Activated naive CD8-positive, alpha-beta T cell treated with anti-CD3 and anti-CD28 coated beads, Interleukin-2, amount 10 ng/mL, durations not matched to agents 7 days and 5 days (primary cell): ENCODE measurements at places on chromosomes 5 and 9. TPM values are rescaled to one million over a fixed set of nuclear protein-coding genes. Genes with fewer than 3 reads are reported as not detected.

- peaks cover 3% of the 10 kb centered on the region for H3K4me1 ChIP-seq
- no peak for DNase-seq
- no peaks in the 10 kb centered on the region for H3K36me3 ChIP-seq
Measured at GRCh38 chr5:149372076-149372795, 6.9 kb downstream of the IL17B start.

DNA sequence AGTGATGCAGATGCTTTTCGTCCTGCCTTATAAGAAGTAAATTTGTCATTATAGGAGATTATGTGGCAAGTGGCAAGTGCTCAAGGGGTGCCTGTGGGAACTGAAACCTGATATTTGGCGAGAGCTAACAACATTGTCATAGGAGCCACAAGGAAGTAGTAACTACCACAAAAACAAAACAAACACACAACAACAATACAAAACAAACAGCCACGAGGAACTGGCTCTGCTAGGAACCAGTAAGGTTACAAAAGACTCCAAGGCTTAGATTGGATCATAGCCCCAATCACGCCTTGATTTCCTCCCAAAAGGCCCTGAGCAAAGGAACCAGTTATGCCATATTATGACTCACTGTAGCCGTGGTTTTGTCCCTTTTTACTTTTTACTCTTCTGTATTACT, 1045.2 kb downstream of the CDH12 start:
- no peak overlapping the region for H3K27ac ChIP-seq
- peaks cover 2% of the 10 kb centered on the region for H3K27me3 ChIP-seq
- no peaks in the 10 kb centered on the region for H3K36me3 ChIP-seq
- DNase-seq = no peak
- H3K4me1 ChIP-seq = no peaks in the 10 kb centered on the region

DNA sequence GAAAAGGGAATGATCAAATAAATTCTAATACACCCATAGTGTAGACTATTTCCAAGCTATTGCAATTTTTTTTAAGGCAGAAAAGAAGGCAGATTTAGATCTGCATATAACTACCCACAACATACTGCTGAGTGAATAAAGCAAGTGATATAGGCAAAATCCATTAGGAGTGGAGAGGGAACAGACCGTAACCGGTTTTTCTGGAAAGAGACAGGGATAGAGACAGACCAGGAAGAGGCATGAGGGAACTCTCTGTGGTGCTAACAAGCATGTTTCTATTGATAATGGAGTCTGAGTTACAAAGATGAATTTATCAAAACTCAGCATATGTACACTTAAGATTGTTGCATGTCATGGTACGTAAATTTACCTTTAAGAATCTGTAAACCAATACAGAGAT, 14.5 kb downstream of the ZDHHC21 start:
- H3K27me3 ChIP-seq = no peaks in the 10 kb centered on the region
- H3K27ac ChIP-seq = no peak overlapping the region
- no peak overlapping the region for H3K4me3 ChIP-seq
- DNase-seq = no peak
- H3K36me3 ChIP-seq = peaks cover 21% of the 10 kb centered on the region

The SHISAL2B gene
- total RNA-seq = not detected

GRCh38 chr5:59130431-59130830, 547.6 kb downstream of the RAB3C start:
- H3K36me3 ChIP-seq = peaks cover 8% of the 10 kb centered on the region
- no peak for DNase-seq
- H3K4me1 ChIP-seq = peaks cover 49% of the 10 kb centered on the region
- H3K4me3 ChIP-seq = no peak overlapping the region
- H3K27me3 ChIP-seq = no peaks in the 10 kb centered on the region

The SLC4A9 gene
- total RNA-seq = 0.31 TPM

DNA sequence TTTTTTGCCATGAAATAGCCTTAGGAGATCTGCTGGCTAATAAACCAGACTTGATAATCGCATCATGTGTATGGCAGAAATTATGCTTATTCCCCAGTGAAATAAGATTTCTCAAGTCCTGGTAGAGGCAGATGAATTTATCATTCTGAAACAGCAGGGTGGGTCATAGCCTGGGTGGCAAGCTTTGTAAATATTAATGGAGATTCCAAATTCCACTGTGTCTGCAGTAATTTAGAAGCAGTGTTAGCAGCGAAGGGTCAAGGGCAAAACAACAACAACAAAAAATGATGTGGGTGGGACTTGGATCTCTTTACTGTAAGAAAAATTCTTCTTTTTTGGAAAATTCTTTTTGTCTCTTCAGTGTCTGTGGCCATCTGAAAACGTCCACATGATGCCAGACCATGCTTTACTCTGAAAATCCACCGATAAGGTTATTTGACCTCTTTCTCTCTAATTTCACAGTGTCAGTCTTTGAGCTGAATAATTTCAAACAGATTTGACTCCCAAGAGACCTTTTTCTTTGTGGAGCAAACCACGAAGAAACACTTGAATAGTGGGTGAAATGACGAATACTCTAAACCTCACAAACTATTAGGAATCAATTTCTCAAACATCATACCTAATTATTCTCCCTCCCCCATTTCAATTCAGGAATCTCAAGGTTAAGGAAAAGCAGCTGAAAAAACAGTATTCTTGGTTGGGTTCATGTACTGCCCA, 106.0 kb upstream of the RPS23 start:
- H3K36me3 ChIP-seq = no peaks in the 10 kb centered on the region
- H3K27ac ChIP-seq = no peak overlapping the region
- H3K4me3 ChIP-seq = no peak overlapping the region
- peaks cover 9% of the 10 kb centered on the region for H3K27me3 ChIP-seq

GRCh38 chr5:112154940-112155686, 264.0 kb downstream of the EPB41L4A start:
- H3K4me3 ChIP-seq = no peak overlapping the region
- H3K4me1 ChIP-seq = peaks cover under 1% of the 10 kb centered on the region
- no peak for DNase-seq
- H3K36me3 ChIP-seq = no peaks in the 10 kb centered on the region

GRCh38 chr5:133062276-133062675, 10.5 kb downstream of the HSPA4 start:
- peak overlapping the region; percentile 52 for H3K27ac ChIP-seq
- no peak overlapping the region for H3K4me3 ChIP-seq
- H3K4me1 ChIP-seq = peaks cover 21% of the 10 kb centered on the region

- H3K27me3 ChIP-seq = peaks cover 12% of the 10 kb centered on the region
- DNase-seq = no peak
- no peak overlapping the region for H3K4me3 ChIP-seq
- H3K4me1 ChIP-seq = peaks cover 7% of the 10 kb centered on the region
Measured at GRCh38 chr5:146188358-146188757, 5.9 kb upstream of the LARS1 start.

DNA sequence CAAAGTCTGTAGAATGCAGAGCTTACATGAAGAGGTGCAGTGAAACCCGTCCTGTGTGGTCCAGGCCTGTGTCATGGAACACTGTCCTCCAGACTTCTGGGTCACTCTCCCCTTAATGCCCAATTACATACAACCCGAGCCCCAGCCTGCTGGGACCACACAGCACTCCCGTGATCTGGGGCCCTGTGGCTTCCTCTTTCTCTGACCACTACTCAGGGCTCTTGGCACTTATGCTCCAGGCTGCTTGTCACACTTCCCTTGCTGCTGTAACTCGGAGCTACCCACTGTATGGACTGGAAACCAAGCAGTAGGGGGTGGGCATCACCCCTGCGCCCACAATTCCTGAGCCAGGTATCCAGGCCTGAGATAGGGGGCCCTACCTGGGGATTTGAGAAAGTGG, 10.3 kb upstream of the IL3 start:
- H3K36me3 ChIP-seq = no peaks in the 10 kb centered on the region
- H3K4me3 ChIP-seq = no peak overlapping the region
- H3K4me1 ChIP-seq = peaks cover 10% of the 10 kb centered on the region
- no peak for DNase-seq

DNA sequence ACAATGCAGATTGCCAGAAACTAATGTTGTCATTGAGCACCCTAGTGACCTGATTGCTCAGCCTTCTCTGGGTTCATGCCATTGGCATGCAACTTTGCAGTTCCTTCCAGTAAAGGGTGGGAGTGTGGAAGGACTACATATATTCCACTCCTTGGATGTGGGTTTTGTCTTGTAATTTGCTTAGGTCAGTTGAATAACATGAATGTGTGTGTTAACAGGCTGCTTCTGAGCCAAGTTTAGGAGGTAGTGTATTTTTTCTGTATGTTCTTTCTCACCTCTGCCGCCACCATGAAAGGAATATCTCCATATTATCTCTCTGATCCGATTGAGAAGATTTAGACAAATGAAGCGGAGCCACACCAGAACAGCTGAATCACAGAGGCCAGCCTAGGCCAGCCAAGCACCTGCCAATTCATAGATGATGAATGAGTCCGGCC, 1929.6 kb upstream of the CDH6 start:
- no peak for DNase-seq
- no peaks in the 10 kb centered on the region for H3K36me3 ChIP-seq
- H3K27ac ChIP-seq = no peak overlapping the region
- no peaks in the 10 kb centered on the region for H3K4me1 ChIP-seq
